Right hindlimb (tissue), 1 donor: ENCODE measurements at places on chromosomes 12 and 14.

- peak; percentile 60 for DNase-seq
Measured at GRCh38 chr14:22556021-22556989, 32.7 kb downstream of the DAD1 start.

DNA sequence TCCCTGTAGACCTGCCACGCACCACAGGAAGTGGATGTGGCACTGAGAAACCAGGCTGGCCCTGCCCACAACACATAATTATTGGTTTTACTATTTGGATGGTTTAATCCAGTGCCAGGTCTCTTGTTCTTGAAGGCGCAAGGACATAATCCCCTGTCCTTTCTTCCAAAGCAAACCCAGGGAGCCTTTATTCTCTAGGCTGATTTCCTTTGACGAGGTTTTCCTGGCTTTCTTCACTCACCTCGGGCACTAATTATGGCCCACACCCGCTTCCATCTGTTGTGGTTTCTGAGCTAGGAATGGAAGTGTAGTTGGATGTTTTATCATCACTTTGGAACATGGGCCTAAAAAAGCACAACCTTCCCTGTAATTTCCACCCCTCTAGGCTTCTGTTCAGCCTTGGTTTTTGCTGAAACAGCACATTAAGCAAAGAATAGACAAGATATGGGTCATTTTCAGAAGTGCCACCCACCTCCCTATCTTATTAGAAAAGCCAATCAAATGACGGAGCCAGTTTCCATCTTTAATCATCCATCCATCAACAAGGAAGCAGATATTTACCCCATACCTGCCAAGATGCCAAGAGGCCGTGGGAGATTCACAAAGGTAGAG lies 73.9 kb downstream of the PPP1R36 start:
- peak; percentile 51 for DNase-seq

- DNase-seq = no peak
Measured at GRCh38 chr12:66664076-66664475, 14.8 kb downstream of the GRIP1 start.

DNA sequence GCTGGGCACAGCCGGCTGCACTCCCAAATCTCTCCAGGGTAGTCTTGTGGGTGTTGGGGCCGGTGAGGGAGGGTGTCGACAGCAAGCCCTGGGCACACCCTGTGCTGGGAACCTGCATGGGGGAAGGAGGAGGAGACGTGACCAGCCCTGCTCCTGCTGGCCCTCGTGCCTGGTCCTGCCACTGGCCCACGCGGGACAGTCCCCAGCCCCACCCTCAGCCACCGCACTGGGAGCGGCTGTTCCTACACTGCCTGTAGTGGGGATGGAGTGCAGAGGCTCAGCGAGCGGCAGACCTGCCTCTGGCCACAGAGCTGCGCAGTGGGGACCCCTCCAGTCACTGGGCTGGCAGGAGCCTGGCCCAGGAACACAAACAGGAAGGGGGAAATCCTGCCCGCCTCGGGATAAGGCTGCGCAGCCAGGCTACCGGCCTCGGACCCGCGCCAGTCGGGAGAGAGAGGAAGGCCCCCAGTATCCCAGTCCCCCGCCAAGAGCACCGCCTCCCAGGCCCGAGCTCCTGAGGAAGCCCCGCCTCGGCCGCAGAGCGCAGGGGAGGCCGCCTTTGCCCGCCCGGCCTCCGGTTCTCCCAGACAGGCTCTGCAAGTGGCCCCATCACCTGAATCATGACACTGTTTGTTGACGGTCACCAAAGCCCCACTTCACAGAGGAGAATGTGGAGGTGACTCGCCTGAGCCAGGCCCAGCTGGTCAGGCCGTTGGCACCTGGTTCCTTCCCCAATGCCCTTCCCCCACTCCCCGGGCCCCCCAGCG lies 10.6 kb downstream of the AHNAK2 start:
- DNase-seq = peak; percentile 76

DNA sequence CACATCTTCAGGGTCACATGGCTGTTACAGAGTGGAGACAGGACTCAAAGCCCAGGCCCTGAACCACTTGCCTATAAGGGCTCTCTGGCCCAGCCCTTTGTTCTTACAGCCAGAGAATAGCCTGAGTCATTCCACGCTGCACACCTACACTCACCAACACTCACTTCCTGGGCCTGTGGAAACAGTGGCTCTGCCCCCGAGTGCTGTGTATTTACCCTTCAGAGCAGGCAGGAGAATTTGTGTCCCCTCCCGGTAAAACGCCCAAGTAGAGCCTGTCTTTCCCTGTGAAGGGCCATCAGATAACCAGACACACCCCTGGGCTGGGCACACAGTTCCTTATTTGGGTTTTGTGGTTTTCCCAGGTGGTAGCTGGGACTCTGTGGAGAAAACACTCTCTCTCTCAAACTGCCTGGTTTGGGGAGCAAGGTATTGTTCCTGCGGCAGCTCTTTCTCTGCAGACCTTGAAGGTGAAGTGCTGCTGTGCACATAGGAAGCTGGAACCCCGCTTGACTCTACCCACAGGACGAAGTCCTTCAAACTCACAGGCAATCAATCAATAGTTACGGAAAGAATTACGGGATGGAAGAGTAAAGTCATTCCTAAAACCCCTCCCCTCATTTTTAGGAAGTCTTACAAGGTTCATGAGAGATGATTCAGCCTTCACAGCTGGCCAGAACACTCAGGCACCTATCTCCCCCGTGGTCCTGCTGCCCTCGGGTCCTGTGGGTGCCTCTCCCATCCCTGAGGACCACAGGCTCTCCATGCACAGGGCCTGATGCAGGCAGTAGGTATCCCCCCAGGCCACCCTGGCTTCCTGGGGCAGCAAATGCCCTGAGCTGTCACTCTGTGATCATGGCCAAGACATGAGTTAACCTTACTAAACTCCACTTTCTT lies 20.3 kb downstream of the FIGNL2 start:
- no peak for DNase-seq

GRCh38 chr14:63174760-63175191 lies 29.5 kb upstream of the RHOJ start:
- peak; percentile 40 for DNase-seq

DNA sequence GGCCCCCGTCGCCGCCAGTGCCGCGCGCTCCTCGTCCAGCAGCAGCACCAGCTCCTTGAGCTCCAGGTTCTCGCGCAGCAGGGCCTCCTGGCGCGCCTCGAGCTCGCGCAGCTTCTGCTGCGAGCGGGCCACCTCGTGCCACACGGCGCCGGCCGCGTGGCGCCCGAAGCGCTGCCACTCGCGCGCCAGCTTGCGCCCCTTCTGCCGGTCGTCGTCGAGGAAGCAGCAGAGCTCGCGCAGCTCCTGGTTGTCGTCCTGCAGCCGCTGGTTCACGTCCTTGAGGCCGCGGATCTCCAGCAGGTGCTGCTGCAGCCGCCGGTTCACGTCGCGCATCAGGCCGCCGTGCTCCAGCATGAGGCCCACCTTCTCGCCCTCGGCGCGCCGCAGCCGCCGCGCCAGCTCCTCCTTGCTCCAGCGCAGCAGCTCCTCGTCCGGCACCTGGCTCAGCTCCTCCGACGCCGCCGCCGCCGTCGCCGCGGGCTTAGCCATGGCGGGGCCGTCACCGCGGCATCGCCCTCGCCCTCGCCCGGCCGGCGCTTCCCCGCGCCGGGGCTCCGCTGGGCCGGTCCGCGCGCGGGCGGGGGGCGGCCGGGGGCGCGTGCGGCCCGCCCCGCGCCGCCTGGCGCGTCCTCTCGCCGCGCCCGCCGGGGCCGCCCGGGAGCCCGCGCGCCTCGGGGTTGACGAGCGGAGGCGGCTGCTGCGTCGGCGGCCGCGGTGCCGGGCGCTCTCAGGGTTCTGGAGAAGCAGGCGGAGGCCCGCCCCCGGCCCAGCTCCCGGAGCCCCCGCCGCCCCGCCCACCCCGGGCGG lies at the start of gene CCDC85C:
CCDC85C (minus strand) TSS at position 737 of the 807 bp plus-strand sequence; CDS start at position 489, 248 bp downstream.
- peak; percentile 61 for DNase-seq

DNA sequence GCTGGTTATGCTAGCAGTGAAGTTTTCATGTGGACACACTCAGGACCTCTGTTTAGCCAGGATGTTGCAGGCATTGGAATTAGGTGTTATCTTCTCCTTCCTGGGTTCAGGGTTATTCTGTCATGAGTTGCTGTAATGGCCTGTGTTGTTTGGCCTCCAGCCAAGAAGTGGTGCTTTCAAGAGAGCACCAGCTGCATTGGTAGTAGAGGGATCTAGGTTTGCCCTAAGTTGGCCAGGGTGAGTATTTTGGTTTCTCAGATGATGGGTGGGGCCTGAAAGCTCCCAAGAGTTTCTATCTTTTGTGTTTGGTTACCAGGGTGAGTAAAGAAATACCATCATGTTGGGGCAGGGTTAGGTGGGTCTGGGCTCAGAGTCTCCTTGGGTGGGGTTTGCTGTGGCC lies 2.7 kb upstream of the GZMH start:
- DNase-seq = no peak

DNA sequence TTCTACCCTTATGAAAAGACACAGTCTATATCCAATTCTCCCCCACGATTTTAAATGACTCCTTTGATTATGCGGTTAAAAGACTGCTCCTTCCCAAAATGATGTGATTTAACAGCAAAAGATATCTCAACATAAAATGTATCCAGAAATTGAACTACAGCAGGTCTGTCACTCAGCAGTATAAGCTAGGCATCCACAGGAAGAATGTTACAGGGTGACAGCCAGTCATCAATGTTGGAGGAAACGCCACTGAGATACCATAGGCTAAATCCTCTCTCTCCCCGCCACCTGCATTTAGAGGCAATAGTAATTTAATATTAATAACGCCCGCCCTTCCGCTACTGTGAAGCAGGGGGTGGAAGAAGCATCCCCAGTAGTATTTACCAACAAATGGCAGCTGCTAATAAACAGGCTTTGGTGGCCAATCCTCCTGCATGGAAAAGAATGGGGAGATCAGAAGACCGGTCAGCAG lies 613 bp downstream of the RECQL start:
- DNase-seq = no peak

DNA sequence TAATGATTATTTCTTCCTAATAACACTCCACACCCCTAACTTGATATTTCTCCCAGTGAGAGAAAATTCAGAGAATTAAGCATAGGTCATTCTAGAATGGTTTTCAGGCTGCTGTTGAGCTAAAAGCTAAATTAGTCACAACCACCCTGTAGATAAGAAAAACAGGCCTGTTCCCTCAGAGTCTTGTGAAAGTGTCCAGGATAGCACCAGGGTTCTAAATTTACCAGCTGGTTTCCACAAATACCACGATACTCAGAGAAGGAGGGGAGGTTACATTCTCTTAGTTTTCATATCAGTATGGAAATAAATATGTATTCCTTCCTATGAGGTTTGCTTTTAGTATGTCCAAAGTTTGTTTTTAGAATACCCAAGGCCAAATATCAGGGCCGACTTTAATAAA lies 66.0 kb upstream of the YARS2 start:
- no peak for DNase-seq

- DNase-seq = no peak
Measured at GRCh38 chr12:81207173-81207572, 129.3 kb downstream of the ACSS3 start.
